Kidney epithelial cell (primary cell): ENCODE measurements at places on chromosomes 3 and 15.

- DNase-seq, result no peak
Observed at GRCh38 chr3:14393440-14394106, 8.8 kb upstream of the SLC6A6 start.

GRCh38 chr3:156274791-156275190, 154.4 kb downstream of the KCNAB1 start:
- DNase-seq, result no peak

GRCh38 chr15:62021991-62022600, 38.2 kb downstream of the VPS13C start:
- DNase-seq, result no peak

DNA sequence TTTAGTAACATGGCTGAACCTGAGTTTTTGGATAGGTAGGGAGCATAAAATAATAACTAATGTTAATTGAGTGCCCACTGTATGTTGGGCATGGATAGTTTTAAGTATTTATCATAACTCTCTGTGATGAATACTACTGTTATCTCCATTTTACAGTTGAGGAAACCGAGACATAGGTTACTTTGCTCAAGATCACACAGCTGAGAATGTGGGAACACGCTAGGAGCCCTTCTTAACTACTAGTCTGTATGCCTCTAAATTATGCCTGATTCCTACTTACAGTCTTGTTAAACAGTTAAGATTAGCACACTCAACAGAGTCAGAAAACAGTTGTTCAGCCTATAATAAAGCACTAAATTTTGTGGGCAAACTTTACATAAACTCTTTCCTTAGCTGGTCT, 2.0 kb upstream of the SIAH2 start:
- DNase-seq, result no peak

GRCh38 chr3:161508852-161509477, 12.4 kb downstream of the OTOL1 start:
- DNase-seq, result no peak

GRCh38 chr15:48862705-48863104, 15.2 kb upstream of the EID1 start:
- no peak for DNase-seq

DNA sequence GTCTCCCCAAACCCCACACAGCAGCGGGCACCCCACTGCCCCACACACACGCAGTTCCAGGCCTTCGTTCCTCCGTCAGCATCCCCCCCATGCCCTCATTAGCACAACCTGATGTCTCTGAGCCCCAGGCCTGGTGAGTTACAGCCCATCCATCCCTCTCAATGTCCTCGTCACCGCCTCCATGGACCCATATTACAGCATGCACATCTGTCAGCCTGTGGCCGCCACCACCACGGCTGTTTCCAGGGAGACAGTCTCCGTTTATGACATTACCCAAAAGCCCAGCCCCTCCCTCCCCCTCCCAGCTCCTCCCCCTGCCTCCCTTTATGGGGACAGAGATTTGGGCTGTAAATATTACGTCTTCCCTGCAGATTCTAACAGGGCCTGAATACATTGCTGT, 143.1 kb upstream of the LINGO1 start:
- DNase-seq, result no peak

GRCh38 chr15:82128401-82129148, 82.8 kb upstream of the MEX3B start:
- DNase-seq, result no peak

DNA sequence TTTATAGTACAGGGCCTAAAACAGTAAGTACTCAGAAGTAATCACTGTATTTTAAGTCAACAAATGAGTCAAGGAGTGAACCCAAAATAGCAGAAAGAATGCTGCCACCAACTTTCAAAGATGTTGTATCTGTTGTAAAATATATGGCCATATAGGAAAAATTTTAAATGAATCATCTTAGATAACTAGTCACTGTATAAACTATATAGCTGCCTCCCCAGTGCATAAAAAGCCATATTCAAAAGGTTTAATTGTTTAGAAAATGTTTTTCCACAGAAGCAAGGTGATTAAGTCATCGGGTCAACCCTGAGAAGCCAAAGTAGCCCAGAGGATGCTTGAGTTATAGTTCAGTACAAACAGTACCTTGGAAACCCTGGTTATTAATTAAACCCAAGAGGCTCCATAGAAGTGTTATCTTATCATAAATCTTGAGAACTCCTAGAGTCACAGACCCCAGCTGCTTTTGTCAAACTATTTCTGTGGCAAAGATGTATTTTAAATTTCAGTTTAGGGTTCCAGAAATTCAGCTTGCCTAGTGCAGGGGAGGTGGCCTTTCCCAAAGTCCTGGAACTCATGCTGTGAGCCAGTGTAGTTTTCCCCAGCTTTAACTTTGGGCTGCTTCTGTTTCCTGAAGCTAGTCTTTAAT, 39.2 kb downstream of the MBNL1 start:
- DNase-seq, result no peak

DNA sequence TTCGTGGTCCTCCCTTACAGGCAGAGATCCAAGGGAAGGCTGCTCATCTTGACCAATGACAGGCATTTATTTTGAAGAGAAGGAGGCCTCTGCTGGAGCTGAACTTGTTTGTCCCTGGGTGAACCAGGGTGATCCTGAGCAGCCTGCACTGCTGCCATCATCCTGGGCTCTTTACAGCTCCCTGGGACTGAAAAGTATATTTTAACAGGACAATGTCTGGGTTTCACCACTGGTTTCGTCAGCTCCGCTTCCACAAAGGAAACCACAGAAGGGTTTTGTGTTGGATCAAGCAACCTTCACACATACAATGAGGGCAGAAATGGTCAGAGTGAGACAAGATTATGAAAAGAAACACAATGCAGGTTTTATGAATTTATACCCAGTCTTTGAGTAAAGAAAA, 400.7 kb upstream of the TPM1 start:
- DNase-seq, result no peak

- DNase-seq, result no peak
Observed at GRCh38 chr3:73604451-73604850, 20.3 kb downstream of the PDZRN3 start.

DNA sequence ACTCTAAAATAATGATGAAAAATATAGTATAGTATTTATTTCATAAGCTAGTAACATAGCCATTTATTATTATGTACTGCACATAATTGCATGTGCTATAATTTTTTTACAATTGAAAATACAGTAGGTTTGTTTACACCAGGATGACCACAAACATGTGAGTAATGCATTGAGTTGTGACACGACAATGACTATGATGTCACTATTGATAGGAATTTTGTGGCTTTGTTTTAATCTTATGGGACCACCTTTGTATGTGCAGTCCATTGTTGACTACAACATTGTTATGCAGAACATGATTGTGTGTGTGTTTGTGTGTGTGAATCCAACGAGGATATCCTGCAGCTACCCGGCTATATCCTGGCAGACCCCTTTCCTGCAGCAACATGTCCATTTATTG, 372.2 kb upstream of the MCTP2 start:
- no peak for DNase-seq

GRCh38 chr3:49716169-49716568, 3.3 kb downstream of the AMIGO3 start:
- DNase-seq, result no peak

GRCh38 chr3:171339598-171339997, 120.6 kb downstream of the TNIK start:
- DNase-seq, result no peak

- no peak for DNase-seq
Observed at GRCh38 chr3:127483902-127484591, 106.5 kb downstream of the TPRA1 start.

DNA sequence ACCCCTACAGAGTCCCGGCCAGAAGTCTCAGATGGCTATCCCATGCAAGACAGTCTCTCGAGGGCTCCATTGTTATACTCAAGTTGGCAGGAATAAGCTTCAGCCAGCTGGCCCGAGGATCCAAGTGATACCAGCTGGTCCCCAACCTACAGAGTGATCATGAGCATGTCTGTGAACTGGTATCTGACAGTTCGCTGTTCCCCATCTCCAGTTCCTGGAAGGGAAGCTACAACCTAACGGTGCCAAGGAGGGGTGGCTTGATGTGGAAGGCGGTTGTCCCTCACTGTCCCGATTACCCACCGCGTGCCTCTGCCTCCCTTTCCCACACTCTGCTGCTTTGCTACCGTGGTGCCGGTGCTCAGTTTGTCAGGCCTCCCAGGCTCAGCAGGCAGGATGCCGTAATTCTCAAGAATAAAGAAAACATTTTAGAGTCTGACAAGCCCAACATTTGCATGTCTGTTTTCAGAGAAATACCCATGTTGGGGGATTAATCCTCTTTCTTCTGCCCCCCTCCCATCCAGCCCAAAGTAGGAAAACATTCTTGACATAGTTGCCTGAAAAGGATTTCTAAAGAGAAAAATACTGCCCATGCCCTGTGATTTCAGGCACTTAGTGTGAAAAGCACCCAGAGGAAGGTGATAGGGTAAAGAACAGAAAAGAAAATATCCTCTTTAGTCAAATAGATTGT, 49.4 kb upstream of the HES1 start:
- DNase-seq, result no peak

DNA sequence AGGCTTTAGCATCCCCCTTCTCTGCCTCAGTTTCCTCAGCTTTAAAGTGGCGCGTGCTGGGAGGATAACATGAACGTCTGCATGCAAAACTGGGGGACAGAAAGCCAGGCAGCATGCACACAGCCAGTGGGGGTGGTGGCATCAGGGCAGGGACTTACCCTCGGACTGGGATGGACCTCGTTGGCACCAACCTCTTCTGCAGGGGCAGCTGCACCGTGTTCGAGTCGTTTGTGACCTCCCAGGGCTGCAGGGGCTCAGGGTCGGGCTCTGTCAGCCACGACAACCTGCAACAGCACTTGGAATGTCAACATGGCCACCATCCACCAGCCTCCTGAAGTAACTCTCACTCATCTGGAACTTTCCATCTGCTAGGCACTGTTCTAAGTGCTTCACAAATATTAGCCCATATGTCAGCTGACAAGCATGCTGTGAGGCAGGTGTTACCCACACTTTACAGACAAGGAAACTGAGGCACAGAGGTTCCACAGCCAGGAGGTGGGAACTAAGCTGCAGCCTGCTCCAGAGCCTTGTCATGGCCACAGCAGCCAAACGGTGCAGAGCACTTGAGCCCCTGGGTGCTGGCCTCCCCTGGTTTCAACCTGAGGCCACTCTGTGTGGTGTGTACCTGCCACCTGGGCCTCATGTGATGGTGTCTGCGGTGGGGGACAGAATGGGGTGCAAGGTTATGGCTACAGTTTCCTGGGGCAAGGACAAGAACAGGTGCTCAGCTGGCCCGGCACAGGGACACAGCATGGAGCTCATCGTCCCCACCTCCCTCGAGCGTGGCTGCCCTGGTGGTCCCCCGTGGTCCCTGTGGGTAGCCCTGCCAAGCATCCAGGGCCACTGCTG, 6.7 kb downstream of the C3orf22 start:
- no peak for DNase-seq

- no peak for DNase-seq
Observed at GRCh38 chr3:2166552-2166951, 67.9 kb downstream of the CNTN4 start.

- DNase-seq, result no peak
Observed at GRCh38 chr15:38809621-38810020, 245.0 kb upstream of the RASGRP1 start.

DNA sequence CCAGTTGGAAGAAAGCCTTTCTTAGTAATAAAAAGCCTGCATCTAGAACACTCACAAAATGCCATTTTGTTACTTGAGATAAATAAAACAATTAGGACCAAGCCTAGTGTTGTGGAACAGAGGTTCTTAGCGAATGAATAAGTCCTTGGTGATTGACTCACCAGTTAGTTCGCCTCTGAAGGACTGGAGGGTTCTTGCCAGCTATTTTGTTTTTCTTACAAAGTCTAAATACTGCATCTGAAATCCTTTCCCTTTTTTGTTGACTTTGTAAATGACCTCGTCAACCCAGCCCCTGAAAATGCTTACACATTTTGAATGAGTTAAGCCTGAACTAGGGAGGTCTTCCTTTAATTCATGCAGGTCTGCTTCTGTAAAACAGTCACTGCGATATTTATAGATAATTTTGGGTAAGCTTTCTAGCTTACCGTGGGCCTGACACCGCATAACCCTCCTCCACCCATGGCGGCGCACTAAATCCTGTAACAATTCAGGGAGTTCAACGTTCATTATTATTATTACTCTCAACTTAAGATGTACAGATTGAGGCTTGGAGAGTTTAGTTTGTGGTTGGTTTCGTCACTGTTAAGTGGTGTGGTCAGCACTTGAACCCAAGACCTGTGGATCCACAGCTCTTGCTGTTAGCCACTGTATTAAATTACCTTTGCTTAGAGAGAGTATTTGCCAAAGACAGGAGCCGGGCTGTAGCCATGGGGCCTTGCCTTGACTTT, 45.0 kb upstream of the SACM1L start:
- no peak for DNase-seq

- no peak for DNase-seq
Observed at GRCh38 chr3:39221141-39221530, 28.7 kb upstream of the XIRP1 start.

GRCh38 chr3:89375451-89375850, 268.0 kb downstream of the EPHA3 start:
- DNase-seq, result no peak

GRCh38 chr3:37627951-37628620, 233.6 kb upstream of the CTDSPL start:
- DNase-seq, result no peak

GRCh38 chr15:90840157-90840855, 28.1 kb upstream of the FURIN start:
- DNase-seq, result no peak

DNA sequence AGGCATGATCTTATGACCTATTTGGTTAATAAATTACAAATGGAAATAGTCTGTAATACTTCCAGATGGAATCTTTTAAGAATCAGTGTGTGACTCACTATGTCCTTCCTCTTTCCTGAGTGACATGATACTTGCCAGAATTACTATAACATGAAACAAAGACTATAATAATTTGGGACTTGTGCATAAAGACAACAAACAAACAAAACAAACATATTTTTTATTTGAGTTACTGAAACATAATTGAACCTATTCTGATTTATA, 1268.1 kb downstream of the OTOL1 start:
- peak; percentile 18 for DNase-seq
